ENCODE measurements at places on chromosomes 7 and 10.

DNA sequence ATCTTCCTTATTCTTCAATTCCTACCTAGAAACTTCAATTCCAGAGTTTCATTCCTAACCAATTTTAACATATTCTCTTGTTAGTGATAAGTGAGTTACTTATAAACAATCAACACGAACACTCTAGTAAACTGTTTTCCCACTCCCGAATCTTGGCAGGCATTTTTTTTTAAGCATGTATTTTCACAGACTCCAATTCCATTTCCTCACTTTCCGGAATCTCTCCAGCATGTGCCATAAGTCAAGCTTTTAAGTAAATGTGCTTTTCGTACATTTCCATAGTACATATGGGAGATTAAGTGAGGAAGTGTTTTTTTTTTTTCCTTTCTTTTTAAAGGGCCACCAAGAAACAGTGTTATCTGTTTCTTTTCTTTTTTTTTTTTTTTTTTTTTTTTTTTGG, 89.1 kb downstream of the FGFR2 start:
- DNase-seq = no peak

GRCh38 chr7:4103352-4104091, 578.6 kb upstream of the FOXK1 start:
- DNase-seq = no peak

GRCh38 chr10:69360485-69361302, 56.0 kb downstream of the TACR2 start:
- peak; percentile 71 for DNase-seq

DNA sequence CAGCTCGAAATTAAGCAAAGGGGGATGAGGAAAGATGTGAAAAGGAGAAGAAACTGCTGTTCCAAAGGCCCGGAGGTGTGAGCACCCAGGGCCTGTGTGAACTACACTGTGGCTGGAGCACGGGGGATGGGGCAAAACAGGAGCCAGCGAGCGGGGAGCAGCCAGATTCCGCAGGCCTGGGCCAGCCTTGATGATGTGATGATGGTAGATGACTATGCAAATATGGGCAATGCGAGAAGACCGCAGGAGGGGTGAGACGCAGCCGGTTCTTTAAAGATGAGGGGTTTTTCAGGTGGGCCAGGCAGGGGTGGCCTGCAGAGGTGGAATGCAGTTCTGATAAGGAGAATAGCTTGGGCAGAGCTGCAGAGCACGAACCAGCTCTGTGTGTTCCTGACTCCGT, 61.5 kb downstream of the LANCL2 start:
- DNase-seq = no peak

DNA sequence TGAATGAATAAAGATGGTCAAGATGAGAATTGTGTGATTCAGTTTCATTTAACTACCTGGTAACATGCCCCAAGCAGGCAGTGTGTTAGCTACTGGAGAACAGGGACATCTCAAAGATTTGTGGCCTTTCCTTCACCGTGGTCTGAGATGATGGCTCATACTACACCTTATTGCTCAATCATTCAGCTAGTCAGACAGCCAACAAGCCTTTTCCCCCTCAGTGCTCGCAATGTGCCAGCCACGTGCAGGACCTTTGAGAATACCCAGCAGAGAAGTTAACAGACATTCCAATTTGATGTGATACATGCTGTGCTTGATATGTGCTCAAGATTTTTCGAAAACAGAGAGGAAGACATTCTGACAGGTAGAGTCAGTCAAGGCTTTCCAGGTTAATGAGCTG, 562.8 kb downstream of the SUGCT start:
- DNase-seq = no peak

- no peak for DNase-seq
Observed at GRCh38 chr10:20746856-20747255, 150.3 kb downstream of the NEBL start.

DNA sequence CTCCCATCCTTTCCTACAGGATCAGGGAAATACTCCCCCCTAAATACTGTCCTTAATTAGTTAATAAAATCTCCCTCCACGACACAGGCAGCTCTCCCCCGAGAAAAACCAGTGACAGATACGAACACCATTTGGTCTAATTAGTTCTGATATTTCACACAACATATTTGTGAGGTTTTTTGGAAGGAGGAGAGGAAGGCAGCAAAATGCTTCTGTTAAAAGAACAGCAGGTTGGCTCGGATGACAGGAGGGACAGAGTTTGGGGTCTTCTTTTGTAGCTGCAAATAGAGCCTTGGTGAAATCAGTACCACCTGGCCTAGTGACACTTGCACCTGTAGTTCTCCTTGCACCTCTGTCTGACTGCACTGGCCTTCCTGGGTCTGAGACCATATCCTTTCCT, 507.0 kb downstream of the PLXNA4 start:
- DNase-seq = no peak

DNA sequence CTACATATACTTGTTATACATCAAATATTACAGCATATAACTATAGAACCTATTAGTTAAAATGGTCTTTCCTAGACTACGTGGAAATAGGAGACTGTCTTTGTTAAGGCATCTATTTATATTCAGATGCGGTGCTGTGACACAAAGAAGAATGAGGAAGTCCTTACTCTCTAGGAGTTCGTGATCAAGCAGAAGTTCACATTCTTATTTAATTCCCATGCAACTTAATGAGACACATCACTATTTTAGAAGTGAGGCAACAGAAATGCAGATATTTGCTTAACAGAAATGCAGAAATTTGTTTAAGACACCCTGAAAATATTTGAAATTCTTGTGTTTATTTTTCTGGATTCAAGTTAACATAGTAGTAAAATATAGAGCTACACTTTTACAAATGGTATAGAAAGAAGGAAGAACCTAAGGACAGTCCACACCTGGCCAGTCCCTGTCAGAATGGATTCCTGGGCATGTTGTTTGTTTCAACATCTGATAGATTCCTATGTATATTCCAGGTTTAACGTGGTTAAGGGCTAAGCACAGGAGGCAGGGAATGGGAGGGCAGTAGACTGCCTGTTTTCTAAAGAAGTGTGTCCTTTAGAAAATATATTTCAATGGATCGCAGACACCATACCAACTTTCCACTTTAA, 70.6 kb upstream of the NXPH1 start:
- no peak for DNase-seq

- DNase-seq = no peak
Observed at GRCh38 chr10:47261121-47261520, 38.9 kb upstream of the GDF10 start.

- DNase-seq = no peak
Observed at GRCh38 chr7:12601302-12601869, 30.9 kb downstream of the SCIN start.

DNA sequence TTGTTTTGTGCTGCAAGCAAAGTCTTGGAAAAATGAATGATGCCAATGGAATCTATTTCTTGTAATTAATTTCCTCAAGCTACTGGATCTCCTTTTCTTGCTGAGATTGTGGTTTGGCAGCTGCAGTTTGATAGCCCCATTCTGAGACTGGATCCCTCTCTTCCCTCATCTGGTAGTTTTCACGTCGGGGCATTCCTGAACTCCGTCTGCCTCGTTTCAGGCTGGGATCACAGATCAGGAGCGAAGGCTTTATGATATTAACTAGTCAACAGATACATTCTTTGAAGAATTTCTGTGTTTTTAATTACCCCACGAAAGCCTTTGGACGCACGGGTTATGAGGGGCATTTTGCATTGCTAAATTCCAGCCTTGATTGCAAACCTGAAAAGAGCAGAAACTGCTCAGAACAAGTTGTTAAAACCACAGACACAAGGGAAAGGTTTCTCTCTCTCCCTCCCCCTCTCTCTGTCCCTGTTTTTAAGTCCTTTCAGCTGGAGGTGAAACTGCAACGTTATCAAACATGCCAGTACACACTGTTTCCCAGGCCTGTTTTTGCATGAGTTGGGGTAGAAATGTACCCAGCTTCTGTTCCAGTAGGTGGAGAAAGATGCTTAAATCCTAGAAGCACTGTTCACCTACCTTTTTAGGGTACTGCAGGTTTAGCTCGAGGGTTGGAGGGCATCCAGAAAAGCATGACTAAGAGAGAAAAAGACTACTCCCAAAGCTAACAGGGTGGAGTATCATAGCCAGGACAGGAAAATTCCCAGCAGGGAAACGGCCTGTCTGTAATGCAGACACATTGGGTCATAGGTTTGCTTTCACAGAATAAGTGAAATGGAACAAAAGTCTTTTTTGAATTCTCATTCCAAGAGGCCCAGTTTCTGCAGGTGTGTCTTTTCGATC, 124.3 kb downstream of the CUX1 start:
- peak; percentile 63 for DNase-seq

GRCh38 chr7:91103363-91103762, 160.9 kb upstream of the FZD1 start:
- no peak for DNase-seq

DNA sequence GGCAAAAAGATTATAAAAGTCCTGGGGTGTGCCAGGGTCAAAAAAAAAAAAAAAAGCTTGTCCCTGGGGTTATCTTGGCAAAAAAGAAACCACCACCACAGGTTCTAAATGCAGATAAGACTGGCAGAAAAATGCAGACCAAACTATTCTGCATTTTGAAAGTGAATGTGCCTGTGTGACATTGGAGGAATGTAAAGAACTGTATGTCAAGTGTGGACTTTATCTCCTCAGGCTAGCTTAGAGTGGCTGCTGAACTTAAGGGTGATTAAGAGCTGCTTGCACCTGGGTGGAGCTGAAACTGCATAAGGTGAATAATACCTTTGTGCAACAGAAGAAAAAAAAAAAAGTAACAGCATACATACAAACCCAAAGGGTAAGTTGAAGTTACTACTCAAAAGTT, 1.3 kb upstream of the NAPEPLD start:
- no peak for DNase-seq

DNA sequence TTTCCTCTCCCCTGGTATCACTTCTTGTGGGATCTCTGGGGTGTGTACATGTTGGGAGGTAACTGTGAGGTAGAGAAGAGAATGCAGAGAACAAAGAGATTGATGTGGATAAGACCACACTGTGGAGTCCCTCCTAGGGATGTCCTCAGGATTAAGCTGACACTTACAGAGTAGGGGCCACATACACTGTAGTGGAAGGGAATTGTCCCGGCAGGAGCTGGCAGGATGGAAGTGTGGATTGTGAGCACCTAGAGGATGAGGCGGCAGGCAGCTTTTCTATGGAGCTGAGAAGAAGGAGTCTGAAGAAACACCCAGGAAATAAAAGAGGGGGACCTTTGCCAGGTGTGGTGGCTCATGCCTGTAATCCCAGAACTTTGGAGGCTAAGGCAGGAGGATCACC, 13.5 kb downstream of the AGFG2 start:
- DNase-seq = no peak

DNA sequence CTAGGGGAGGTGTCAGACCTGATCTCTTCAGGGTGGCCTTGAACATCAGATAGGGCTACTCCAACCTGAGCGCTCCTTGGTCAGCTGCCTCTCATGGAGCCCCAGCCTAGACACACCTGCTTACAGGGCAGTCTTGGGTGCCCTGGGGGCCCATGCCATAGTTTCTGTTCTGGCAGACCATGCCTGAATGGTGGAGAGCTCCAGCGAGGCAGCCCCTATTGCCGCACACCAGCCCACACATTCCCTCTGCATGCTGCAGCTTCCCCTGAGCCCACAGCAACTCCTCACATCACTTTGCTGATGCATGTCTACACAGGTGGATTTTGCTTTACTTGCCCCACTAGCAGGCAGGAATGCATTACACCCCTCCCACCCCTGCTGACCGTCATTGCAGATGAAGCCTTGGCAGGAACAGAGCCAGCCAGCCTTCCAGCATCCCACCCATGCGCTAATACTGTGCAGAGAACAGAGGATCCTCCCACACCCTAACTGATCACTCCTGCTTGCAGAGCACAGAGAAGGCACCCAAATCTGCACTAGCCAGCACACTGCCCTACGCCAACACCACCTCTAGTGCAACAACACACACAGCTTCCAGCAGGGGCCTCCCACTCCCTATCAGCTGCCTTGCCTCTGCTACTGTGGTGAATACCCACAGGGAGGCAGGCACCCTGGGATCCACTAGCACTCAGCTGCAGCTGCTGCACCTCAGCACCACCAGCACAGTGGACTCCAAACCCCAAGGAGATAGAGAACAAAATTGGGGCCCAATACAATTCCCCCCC, 43.0 kb upstream of the GRM3 start:
- DNase-seq = no peak

GRCh38 chr7:31416381-31416870, 75.9 kb upstream of the NEUROD6 start:
- DNase-seq = no peak

DNA sequence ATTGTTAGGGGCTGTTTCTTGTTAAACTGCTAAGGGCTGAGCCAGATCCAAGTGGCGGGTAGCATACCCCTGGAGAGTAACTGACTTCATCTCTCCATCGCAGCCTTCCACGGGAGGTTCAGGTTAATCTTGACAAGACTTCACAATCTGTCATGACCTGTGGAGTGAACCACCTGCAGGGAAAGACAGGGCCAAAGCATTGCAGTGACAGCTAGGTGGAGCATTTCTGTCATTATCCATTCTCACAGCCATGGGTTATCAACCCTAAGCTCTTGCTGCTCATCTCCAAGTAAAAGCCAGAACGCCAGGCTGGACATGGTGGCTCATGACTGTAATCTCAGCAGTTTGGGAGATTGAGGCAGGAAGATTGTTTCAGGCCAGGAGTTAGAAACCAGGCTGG, 17.2 kb downstream of the ABCC2 start:
- DNase-seq = no peak

DNA sequence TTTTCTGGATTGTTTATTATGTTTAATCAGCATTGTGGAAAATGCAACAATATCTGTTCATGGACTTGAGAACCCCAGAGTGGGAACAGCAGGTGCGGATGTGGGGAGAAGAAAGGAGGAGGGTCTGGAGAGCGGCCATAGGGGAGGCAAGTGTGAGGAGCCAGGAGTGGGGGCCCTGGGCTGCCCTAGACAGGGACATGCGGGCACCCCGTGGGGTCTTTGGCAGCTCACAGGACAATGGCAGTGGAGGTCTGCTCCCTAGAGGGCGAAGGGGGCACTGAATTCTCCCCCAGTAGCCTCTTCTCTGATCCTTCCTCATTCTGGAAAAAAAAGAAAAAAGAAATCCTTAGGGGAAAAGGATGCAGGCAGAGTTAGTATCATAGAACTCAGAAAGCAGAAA, 8.9 kb downstream of the TMEM176B start:
- no peak for DNase-seq

GRCh38 chr7:21071561-21072501, 285.1 kb upstream of the SP8 start:
- DNase-seq = no peak
